Breast epithelium (tissue), 4 donors: ENCODE measurements at places on chromosomes 3 and 15. TPM values are rescaled to one million over a fixed set of nuclear protein-coding genes. Genes with fewer than 3 reads are reported as not detected.

DNA sequence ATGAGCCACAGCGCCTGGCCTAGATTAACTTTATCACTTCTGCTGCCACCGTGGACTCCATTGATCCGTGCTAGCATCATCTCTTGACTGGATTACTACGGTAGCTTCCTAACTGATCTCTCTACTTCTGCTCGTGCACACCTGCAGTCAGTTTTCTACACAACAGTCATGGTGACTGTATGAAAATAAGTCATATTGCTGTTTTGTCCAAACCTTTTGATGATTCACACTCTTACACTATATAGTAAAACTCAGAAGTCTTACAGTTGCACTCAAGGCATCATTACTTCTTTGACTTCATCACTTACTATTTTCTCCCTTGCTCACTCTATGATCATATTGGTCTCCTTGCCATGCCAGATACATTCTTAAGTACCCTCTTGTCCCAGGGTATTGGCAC lies 10.1 kb downstream of the PDCD6IP start:
- H3K27me3 ChIP-seq: no peaks in the 10 kb centered on the region
- no peaks in the 10 kb centered on the region for H3K36me3 ChIP-seq
- DNase-seq: no peak
- H3K4me1 ChIP-seq: no peaks in the 10 kb centered on the region
- no peak overlapping the region for H3K27ac ChIP-seq

The CHRNB4 gene
- not detected for total RNA-seq

DNA sequence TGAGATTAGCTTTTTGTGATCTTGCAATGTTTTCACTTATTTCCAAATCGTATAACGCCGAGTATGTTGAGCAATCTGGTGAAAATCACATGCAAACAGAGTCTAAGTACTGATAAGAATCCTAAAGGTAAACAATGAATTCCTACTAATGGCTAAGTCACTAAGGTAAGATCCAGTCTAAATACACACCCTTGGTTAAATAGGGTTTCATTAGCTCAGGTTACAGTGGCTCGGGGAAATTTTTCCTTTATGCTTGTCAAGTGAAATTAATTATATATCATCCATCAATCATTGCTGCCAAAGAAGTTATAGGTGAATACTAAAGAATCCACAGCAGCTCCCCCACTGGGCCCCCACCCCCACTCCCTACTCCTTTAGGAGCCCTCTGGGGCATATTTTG lies 139.3 kb downstream of the SOX2 start:
- no peak overlapping the region for H3K27ac ChIP-seq
- H3K36me3 ChIP-seq: no peaks in the 10 kb centered on the region
- no peaks in the 10 kb centered on the region for H3K27me3 ChIP-seq
- no peak for DNase-seq

- H3K36me3 ChIP-seq: no peaks in the 10 kb centered on the region
- DNase-seq: no peak
- H3K27ac ChIP-seq: peak overlapping the region; percentile 46
- H3K4me1 ChIP-seq: no peaks in the 10 kb centered on the region
- no peak overlapping the region for H3K4me3 ChIP-seq
- H3K27me3 ChIP-seq: no peaks in the 10 kb centered on the region
Observed at GRCh38 chr3:16741103-16741758, 136.0 kb upstream of the DAZL start.

The UCN2 gene
- total RNA-seq: 0.44 TPM

The POLQ gene
- 0.64 TPM for total RNA-seq

The SLC28A1 gene
- total RNA-seq: 0.59 TPM

GRCh38 chr3:15428539-15428938 lies 1.1 kb downstream of the EAF1 start:
- no peak for DNase-seq
- peak overlapping the region; percentile 90 for H3K27ac ChIP-seq
- H3K27me3 ChIP-seq: no peaks in the 10 kb centered on the region
- H3K36me3 ChIP-seq: no peaks in the 10 kb centered on the region
- H3K4me1 ChIP-seq: no peaks in the 10 kb centered on the region

DNA sequence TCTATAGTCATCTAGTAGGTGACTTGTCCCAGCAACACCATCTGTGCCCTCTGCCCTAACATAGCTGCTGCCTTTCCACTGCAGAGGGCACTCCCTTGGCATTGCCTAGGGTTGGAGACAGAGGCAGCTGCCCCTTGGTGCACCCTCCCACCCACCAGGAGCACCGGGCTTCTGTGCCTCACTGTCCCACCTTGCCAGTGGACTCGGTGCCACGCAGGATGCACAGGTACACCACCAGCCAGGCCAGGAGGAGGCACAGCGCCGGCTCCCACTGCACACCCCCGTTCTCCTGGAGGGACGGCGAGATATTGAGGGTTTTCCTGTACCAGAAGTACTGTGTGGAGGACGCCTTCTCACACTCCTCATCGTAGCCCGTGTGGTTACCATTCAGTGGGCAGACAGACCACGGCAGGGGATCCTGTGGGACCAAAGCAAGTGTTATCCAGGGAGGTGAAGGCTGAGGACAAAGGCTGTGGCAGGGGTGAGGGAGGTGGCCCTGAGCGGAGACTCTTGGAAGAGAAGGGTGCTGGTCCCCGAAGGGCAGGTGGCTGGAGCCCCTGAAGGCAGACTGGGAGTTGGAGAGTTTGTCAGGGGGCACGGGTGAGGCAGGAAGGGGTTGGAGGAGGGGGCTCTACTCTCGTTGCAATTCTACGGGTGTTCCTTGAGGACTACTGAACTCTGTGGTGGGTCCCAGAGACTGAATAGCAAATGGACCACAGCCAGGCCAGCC lies 20.6 kb downstream of the SLC6A20 start:
- no peak overlapping the region for H3K4me3 ChIP-seq
- no peak for DNase-seq
- no peak overlapping the region for H3K27ac ChIP-seq

DNA sequence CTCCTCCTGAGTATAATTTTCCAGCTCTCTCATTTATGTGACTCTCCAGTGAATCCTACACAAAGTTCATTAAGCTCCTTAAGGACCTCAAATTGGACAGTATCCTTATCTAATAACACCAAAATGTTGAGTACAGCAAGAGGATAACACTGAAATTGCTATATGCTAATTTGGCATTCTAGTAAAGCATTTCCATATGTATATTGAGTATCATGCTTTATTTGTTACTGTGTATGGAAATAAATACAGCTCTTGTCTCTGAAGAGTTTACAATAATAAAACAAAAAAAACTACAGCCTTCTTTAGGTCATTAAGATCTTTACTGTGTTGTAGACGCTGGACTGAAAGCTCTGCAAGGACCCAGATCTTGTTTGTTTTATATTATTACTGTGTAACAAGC lies 1341.3 kb downstream of the ROBO1 start:
- no peaks in the 10 kb centered on the region for H3K27me3 ChIP-seq
- H3K4me1 ChIP-seq: no peaks in the 10 kb centered on the region
- no peaks in the 10 kb centered on the region for H3K36me3 ChIP-seq
- no peak overlapping the region for H3K27ac ChIP-seq

The FEZF2 gene
- not detected for total RNA-seq

The CD80 gene
- 1.6 TPM for total RNA-seq

The PRC1 gene
- total RNA-seq: 19.8 TPM

GRCh38 chr3:97991293-97991682 lies 19.1 kb upstream of the RIOX2 start:
- H3K36me3 ChIP-seq: no peaks in the 10 kb centered on the region
- no peak overlapping the region for H3K27ac ChIP-seq
- no peaks in the 10 kb centered on the region for H3K4me1 ChIP-seq
- H3K27me3 ChIP-seq: no peaks in the 10 kb centered on the region
- no peak overlapping the region for H3K4me3 ChIP-seq
- DNase-seq: no peak

DNA sequence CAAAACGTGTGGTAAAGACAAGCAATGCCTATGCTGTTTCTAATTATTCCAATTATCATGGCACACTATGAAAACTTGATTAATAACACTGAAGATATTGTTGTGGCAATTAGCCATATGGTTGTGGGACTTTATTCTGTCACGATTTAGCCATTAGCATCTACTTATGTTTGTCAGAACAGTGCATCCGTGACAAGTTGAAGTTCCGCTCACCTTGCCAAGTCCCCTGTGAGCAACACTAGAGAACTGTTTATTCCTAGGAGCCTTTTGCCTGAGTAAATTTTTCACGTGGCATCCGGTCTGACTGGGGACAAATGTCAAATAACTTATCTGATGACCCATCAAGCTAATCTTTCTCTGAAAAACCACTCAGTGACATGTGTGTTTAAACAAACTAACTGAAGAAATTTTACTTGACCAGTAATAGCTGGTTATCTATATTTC lies 403.3 kb downstream of the TBC1D5 start:
- no peak for DNase-seq
- H3K36me3 ChIP-seq: no peaks in the 10 kb centered on the region
- no peak overlapping the region for H3K27ac ChIP-seq
- H3K4me1 ChIP-seq: no peaks in the 10 kb centered on the region

- peak overlapping the region; percentile 26 for H3K27ac ChIP-seq
- no peaks in the 10 kb centered on the region for H3K4me1 ChIP-seq
- no peaks in the 10 kb centered on the region for H3K36me3 ChIP-seq
- no peak for DNase-seq
- no peak overlapping the region for H3K4me3 ChIP-seq
Observed at GRCh38 chr3:11392014-11392859, 120.0 kb downstream of the ATG7 start.

The IGSF11 gene
- total RNA-seq: 1.9 TPM

GRCh38 chr3:71135373-71136088 lies 448.0 kb downstream of the FOXP1 start:
- H3K27me3 ChIP-seq: no peaks in the 10 kb centered on the region
- DNase-seq: no peak
- peak overlapping the region; percentile 30 for H3K27ac ChIP-seq
- H3K36me3 ChIP-seq: no peaks in the 10 kb centered on the region
- no peaks in the 10 kb centered on the region for H3K4me1 ChIP-seq

The C3orf49 gene
- total RNA-seq: not detected

GRCh38 chr15:96334705-96335410 lies 4.4 kb downstream of the NR2F2 start:
- H3K4me1 ChIP-seq: no peaks in the 10 kb centered on the region
- H3K4me3 ChIP-seq: peak overlapping the region; percentile 80
- H3K36me3 ChIP-seq: no peaks in the 10 kb centered on the region
- H3K27me3 ChIP-seq: no peaks in the 10 kb centered on the region
- H3K27ac ChIP-seq: peak overlapping the region; percentile 93
- DNase-seq: no peak

The POTEB2 gene
- not detected for total RNA-seq

- no peaks in the 10 kb centered on the region for H3K27me3 ChIP-seq
- DNase-seq: no peak
- H3K4me1 ChIP-seq: no peaks in the 10 kb centered on the region
- H3K27ac ChIP-seq: no peak overlapping the region
Observed at GRCh38 chr15:33716025-33716424, 252.3 kb upstream of the CHRM5 start.

The CPNE4 gene
- total RNA-seq: 0.16 TPM

The RLBP1 gene
- not detected for total RNA-seq

- H3K36me3 ChIP-seq: no peaks in the 10 kb centered on the region
- H3K27me3 ChIP-seq: no peaks in the 10 kb centered on the region
- no peaks in the 10 kb centered on the region for H3K4me1 ChIP-seq
- no peak for DNase-seq
Observed at GRCh38 chr3:79558943-79559342, 208.9 kb downstream of the ROBO1 start.

GRCh38 chr3:95615592-95616310 lies 1198.6 kb upstream of the EPHA6 start:
- no peak overlapping the region for H3K4me3 ChIP-seq
- no peaks in the 10 kb centered on the region for H3K4me1 ChIP-seq
- H3K27me3 ChIP-seq: no peaks in the 10 kb centered on the region
- no peak for DNase-seq
- no peak overlapping the region for H3K27ac ChIP-seq

The CISH gene
- 29.6 TPM for total RNA-seq

- peaks cover 9% of the 10 kb centered on the region for H3K4me1 ChIP-seq
- no peak overlapping the region for H3K4me3 ChIP-seq
- no peaks in the 10 kb centered on the region for H3K27me3 ChIP-seq
- no peaks in the 10 kb centered on the region for H3K36me3 ChIP-seq
Observed at GRCh38 chr15:77527831-77528231, 104.9 kb downstream of the LINGO1 start.

- no peak for DNase-seq
- H3K4me1 ChIP-seq: no peaks in the 10 kb centered on the region
- H3K36me3 ChIP-seq: no peaks in the 10 kb centered on the region
Observed at GRCh38 chr3:156676768-156677479, 2.5 kb downstream of the TIPARP start.

DNA sequence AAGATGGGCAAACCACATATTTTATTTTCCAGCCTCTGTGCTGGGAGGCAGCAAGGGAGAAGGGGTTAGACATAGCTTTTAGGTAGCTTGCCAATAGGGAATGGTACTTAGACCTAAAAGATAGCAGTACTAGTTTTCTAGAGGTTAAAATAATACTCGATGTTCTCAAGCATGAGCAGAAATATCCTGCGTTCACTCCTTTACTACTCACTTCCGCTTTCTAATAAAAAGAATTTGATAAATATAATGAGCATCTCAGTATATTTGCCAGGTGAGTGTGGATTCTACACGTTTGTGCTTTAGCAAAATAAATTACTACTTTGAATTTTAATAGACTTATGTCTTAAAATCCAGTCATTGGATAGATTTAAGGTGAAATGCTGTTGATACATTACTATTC lies 39.4 kb upstream of the CD47 start:
- no peak for DNase-seq
- H3K4me1 ChIP-seq: no peaks in the 10 kb centered on the region
- no peak overlapping the region for H3K27ac ChIP-seq
- no peak overlapping the region for H3K4me3 ChIP-seq
- H3K27me3 ChIP-seq: no peaks in the 10 kb centered on the region
- H3K36me3 ChIP-seq: no peaks in the 10 kb centered on the region

The GOLGA8S gene
- not detected for total RNA-seq

- peak; percentile 82 for DNase-seq
- H3K27ac ChIP-seq: peak overlapping the region; percentile 91
- H3K4me1 ChIP-seq: no peaks in the 10 kb centered on the region
- no peak overlapping the region for H3K4me3 ChIP-seq
- no peaks in the 10 kb centered on the region for H3K27me3 ChIP-seq
Observed at GRCh38 chr15:72182673-72183072, 14.9 kb downstream of the GRAMD2A start.

DNA sequence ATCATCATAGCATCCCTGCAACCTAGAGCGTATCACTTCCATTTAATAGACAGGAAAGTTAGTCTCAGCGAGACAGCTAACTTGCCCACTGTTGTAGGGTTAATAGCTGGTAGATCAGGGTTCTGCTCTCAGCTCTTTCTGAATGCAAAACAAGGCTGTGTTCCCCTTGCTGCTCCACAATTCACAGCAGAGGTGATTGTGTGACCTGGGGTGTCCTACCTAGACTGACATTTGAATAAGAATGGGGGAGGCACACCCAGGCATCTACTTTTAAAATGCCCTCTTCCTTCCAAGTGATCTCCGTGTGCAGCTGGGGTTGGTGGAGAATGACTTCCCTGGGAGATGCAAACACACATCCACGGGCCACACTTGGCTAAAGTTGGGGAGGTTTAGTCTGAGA lies 43.0 kb upstream of the CACNA2D3 start:
- no peaks in the 10 kb centered on the region for H3K4me1 ChIP-seq
- no peaks in the 10 kb centered on the region for H3K36me3 ChIP-seq
- H3K27ac ChIP-seq: no peak overlapping the region
- DNase-seq: no peak
